Activated T-cell treated with anti-CD3 and anti-CD28 coated beads for 24 hours (primary cell): ENCODE measurements at places on chromosomes 7 and 10.

- no peak for DNase-seq
These were observed 1.4 kb upstream of the ELMO1 start for GRCh38 chr7:37450035-37450434.

GRCh38 chr10:4316161-4316810 is 509.7 kb upstream of the AKR1E2 start:
- DNase-seq: no peak

- no peak for DNase-seq
These were observed 46.8 kb downstream of the ASB13 start for GRCh38 chr10:5619362-5620211.

- no peak for DNase-seq
These were observed 170.4 kb upstream of the C7orf33 start for GRCh38 chr7:148419856-148420832.

GRCh38 chr10:4704034-4704545 is 121.9 kb upstream of the AKR1E2 start:
- DNase-seq: no peak

GRCh38 chr7:112484671-112485167 is 3.9 kb downstream of the LSMEM1 start:
- DNase-seq: no peak

GRCh38 chr10:19928936-19929335 is 112.7 kb downstream of the PLXDC2 start:
- DNase-seq: no peak

DNA sequence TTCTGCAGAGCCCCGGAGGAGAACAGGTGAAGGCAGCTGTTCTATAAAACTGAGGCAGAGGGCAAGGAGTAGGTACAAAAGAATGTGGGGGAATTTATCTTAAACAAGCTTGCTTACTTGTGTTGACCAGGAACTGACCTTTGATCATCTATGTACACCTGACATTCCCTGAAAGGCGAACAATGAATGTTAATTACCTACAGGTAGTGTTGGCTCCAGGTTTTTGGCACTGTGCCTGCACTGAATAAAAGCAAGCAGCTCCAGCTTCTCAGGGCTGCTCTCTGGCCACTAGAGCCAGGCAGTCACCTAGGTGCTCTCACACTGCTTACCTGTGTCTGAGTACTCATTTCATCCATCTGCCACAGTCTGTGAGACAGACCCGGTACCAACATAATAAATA is 87.0 kb downstream of the RAPGEF5 start:
- DNase-seq: no peak

- no peak for DNase-seq
These were observed 40.2 kb upstream of the PRSS58 start for GRCh38 chr7:142298009-142298408.

- DNase-seq: no peak
These were observed 99.6 kb upstream of the NAMPT start for GRCh38 chr7:106384373-106384772.

GRCh38 chr10:58697691-58698090 is 185.0 kb downstream of the BICC1 start:
- no peak for DNase-seq

- DNase-seq: no peak
These were observed 21.9 kb upstream of the KCNK18 start for GRCh38 chr10:117175215-117175900.

DNA sequence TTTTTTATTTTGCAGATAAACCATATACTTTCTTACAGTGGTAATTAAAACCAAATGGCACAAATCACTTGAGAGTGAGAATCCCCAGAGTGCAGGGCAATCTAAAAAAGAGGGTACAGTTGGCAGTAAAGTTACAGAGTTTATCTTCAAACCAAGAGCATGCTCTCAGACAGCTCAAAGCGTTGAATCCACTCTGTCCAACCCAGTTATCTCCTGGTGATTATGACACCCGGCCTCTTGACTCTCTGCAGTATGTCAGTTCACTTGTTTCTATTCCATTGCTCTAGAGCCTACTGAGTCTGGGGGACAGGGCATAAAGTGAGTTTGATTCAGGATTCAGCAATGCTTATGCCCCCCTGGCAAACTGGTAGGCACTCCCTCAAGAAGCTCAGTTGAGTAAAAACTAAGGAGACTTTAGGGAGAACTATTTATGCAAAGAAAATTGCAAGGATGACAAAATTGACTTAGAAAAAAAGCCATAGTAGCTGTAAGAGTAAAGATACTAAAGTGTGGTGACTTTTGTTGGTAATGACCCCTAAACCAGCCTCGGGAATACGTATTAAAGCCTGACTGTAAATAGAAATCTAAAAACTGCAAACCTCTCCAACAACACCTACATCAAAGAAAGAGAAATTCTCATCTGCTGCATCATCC is 55.5 kb downstream of the COL1A2 start:
- no peak for DNase-seq

GRCh38 chr10:70319183-70319582 is 35.4 kb upstream of the NPFFR1 start:
- no peak for DNase-seq
